T-helper 9 cell (primary cell): ENCODE measurements at places on chromosomes 2 and 18.

DNA sequence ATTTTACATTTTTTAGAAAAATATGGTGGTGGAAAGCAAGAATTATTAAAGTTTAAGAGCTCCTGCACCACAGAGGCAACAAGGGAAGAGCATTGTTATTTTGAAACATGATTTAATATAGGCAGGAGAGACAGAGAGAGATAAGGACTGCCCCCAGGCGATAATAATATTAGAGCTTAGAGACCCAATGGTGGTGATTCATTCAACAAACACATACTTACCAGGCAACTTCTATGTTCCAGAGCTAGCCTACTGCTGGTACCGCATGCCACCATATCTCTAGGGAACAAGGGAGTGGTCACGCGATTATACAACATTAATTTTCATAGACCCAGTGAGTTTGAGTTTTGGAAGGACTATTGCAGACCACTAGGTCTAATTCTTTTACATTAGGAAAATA lies 327.8 kb upstream of the SOX11 start:
- DNase-seq = no peak

- DNase-seq = no peak
These were observed 99.4 kb upstream of the PID1 start for GRCh38 chr2:229370509-229370908.

GRCh38 chr18:55031979-55032378 lies 72.7 kb upstream of the CCDC68 start:
- DNase-seq = no peak

GRCh38 chr2:237744613-237745249 lies 53.8 kb upstream of the RBM44 start:
- DNase-seq = peak; percentile 80

GRCh38 chr2:64763126-64763525 lies 109.4 kb upstream of the SERTAD2 start:
- DNase-seq = no peak

- DNase-seq = no peak
These were observed 300.3 kb upstream of the GULP1 start for GRCh38 chr2:187991389-187991788.
